ENCODE measurements at places on chromosomes 16 and 17. TPM values are rescaled to one million over a fixed set of nuclear protein-coding genes. Genes with fewer than 3 reads are reported as not detected.

Gene C1QL1
- 0.57 TPM for total RNA-seq

Gene XAF1
- total RNA-seq: 38.3 TPM

Gene CNTNAP1
- total RNA-seq: 9.9 TPM

Gene ARL16
- 31.8 TPM for total RNA-seq

Gene CCL16
- total RNA-seq: 0.18 TPM

Gene SOST
- total RNA-seq: not detected

Gene TMEM107
- total RNA-seq: 33.1 TPM

Gene SHCBP1
- 6.1 TPM for total RNA-seq

Gene BFAR
- total RNA-seq: 68.9 TPM

Gene SLC52A1
- total RNA-seq: 1.3 TPM

Gene TVP23C
- total RNA-seq: 18.9 TPM

Data from lung (tissue), 17 donors.